SK-MEL-5 (cell line): ENCODE measurements at places on chromosomes 7 and 10. TPM values are rescaled to one million over a fixed set of nuclear protein-coding genes. Genes with fewer than 3 reads are reported as not detected.

The ZNF853 gene
- 0.16 and 0.35 TPM in 2 replicates for total RNA-seq

The FBXL13 gene
- total RNA-seq: 3.2 and 3.4 TPM in 2 replicates

The RHOBTB1 gene
- total RNA-seq: 22.6 and 23.9 TPM in 2 replicates

The ASB15 gene
- not detected in 2 replicates for total RNA-seq

The MSMB gene
- total RNA-seq: not detected in 2 replicates

The EPHB6 gene
- 0.48 and 0.59 TPM in 2 replicates for total RNA-seq

The OR2F1 gene
- total RNA-seq: not detected in 2 replicates

The NPY4R gene
- total RNA-seq: not detected in 2 replicates

The SLC29A3 gene
- total RNA-seq: 1.2 and 2.1 TPM in 2 replicates

The ARMC3 gene
- total RNA-seq: 0.32 TPM in 1 of 2 replicates, not detected in the other

The PAPSS2 gene
- 69.3 and 71.8 TPM in 2 replicates for total RNA-seq

The PAX2 gene
- not detected in 2 replicates for total RNA-seq

The SFXN2 gene
- 2.3 and 5.0 TPM in 2 replicates for total RNA-seq

The ACHE gene
- 1.5 and 1.8 TPM in 2 replicates for total RNA-seq

The ZMIZ1 gene
- total RNA-seq: 7.8 and 9.6 TPM in 2 replicates

The SPDYE11 gene
- total RNA-seq: not detected in 2 replicates

The ARHGAP22 gene
- total RNA-seq: 0.24 TPM in 2 replicates

The GRID2IP gene
- 0.03 TPM in 1 of 2 replicates, not detected in the other for total RNA-seq

The DGKB gene
- 0.03 and 0.16 TPM in 2 replicates for total RNA-seq

The WDFY4 gene
- total RNA-seq: not detected in 2 replicates
